CD4-positive, alpha-beta T cell treated with Interleukin-4 for 1 hour (primary cell): ENCODE measurements at places on chromosomes 1 and 21.

DNA sequence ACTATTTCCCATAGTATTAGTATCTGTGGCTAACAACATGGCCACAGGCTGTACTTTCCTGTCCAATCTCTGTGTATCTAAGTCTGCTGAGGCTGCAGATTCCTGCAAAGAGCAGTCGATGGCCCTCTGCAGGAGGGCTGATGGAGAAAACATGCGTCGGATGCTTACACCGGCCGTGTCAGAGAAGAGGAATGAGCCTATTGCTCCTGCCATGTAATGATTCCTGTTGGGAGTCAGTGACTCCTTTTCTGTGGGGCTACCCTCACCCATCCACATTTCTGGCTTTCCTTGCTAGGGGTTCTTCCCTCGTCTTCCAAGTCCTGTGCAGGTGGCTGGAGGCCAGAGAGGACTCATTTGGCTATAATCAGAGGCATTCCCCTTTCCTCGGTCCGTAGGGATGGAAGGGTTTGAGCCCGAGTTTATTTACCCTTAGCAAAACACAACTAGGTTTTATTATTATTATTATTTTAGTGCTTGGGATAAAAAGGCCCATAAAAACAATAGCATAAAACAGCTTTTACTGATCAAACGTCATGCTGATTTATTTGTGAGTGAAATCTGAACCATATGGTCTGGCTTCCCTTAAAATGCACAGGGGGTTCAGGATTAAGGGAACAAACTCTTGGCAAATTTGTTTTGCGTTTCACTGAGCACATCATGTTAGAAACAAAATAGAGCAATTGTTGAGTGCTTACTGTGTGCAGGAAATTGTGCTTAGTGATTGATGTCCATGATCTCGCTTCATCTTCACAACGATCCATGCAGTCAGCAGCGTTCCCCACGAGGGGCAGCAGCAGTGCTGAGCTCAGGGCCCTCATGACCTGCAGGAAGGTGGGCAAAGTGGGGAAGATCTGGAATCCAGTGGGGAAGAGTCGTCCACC is 70.8 kb downstream of the KIF26B start:
- DNase-seq: no peak

DNA sequence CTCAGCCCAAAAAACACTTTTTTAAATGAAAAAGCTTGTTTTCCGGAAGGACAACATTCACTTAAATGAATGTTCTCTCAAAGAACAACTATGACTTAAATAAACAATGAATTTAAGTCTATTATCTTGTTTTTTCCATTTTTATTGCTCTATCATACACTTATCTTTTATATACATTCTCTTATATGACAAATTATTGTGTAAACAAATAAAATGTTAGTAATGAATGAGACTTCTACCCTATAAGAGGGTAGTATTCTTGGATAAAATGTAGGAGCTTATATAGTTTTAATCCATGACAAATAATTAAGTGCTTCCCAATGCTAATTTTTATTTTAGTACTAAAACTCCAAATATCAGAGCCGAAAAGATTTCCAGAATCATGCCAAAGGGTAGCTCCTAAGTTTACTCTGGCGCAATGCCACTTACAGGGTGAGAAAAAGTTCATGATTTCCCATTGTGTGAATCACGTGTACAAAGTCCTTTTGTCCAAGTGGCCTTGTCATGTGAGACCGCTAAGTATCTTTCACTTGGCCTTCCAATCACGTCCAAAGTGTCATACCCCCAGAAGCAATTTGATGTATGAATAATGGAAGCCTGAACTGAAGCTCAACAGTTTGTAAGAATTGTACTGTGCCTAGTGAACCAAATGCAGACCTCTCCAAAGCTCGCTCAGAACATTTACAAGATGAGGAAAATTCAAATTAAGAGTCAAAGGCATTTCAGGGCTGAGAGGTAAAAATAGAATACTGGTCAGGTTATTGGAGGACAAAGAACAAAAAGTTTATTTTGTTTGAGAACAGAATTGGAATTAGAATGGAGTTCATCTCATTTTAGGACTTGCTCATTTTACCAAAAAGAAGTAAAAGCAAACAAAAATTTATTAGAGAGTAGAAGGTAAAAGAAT is 56.6 kb upstream of the C1orf21 start:
- DNase-seq: no peak

DNA sequence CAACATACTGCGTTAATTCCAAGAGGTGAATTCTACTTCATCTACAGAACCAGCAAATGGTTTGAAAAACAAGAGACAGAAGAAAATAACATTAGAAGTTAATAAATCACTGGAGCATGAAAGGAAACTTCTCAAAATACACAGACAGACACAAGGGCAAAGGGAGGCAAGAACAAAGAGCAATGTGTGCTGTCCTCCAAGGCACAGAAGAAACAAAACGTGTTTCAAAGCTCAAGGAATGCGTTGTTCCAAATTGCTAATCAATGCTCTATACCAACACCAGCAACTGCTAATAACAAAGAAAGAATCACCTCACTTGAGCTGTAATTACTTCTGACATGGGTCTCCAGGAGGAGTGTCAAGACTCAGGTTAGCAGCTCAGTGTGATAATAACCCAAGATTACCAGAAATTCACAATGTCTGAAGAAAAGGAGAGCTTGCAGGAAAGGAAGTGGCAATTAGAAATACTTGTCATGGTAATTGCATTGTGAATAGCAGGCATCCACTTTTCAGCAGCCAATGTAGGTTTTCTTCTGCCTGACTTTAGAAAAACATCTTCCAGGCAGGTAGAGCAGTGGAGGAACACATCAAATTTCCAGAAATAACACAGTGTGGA is 175.4 kb downstream of the SEC16B start:
- DNase-seq: no peak

- no peak for DNase-seq
Observed at GRCh38 chr21:27206368-27206982, 239.6 kb upstream of the ADAMTS5 start.

- DNase-seq: no peak
Observed at GRCh38 chr1:34371829-34372532, 195.3 kb downstream of the C1orf94 start.

GRCh38 chr1:242523719-242524570 is 552 bp downstream of the PLD5 start:
- DNase-seq: no peak

- DNase-seq: no peak
Observed at GRCh38 chr1:225772848-225773247, 4.8 kb upstream of the SRP9 start.

GRCh38 chr1:151715726-151716404 is 738 bp downstream of the CELF3 start:
- no peak for DNase-seq

GRCh38 chr1:153977250-153978240 is at the start of gene JTB:
Gene JTB (minus strand): TSS chr1:153977674. CDS start chr1:153977252, 422 bp downstream.
- DNase-seq: peak; percentile 85

- no peak for DNase-seq
Observed at GRCh38 chr1:160800645-160801408, 4.9 kb downstream of the LY9 start.

- DNase-seq: no peak
Observed at GRCh38 chr21:38989745-38990423, 184.2 kb downstream of the ETS2 start.

- DNase-seq: no peak
Observed at GRCh38 chr1:220730486-220730885, 17.6 kb upstream of the MTARC2 start.

DNA sequence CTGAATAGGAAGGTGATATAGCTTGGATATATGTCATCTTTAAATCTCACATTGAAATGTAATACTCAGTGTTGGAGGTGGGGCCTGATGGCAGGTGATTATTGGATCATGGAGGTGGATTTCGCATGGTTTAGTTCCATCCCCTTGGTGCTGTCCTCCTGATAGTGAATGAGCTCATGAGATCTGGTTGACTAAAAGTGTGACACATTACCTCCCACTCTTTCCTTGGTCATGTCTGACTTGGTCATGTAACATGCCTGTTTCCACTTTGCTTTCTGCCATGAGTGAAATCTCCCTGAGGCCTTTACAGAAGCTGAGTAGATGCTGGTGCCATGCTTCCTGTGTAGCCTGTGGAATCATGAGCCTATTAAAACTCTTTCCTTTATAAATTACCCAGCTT is 664.5 kb upstream of the NR5A2 start:
- DNase-seq: no peak

DNA sequence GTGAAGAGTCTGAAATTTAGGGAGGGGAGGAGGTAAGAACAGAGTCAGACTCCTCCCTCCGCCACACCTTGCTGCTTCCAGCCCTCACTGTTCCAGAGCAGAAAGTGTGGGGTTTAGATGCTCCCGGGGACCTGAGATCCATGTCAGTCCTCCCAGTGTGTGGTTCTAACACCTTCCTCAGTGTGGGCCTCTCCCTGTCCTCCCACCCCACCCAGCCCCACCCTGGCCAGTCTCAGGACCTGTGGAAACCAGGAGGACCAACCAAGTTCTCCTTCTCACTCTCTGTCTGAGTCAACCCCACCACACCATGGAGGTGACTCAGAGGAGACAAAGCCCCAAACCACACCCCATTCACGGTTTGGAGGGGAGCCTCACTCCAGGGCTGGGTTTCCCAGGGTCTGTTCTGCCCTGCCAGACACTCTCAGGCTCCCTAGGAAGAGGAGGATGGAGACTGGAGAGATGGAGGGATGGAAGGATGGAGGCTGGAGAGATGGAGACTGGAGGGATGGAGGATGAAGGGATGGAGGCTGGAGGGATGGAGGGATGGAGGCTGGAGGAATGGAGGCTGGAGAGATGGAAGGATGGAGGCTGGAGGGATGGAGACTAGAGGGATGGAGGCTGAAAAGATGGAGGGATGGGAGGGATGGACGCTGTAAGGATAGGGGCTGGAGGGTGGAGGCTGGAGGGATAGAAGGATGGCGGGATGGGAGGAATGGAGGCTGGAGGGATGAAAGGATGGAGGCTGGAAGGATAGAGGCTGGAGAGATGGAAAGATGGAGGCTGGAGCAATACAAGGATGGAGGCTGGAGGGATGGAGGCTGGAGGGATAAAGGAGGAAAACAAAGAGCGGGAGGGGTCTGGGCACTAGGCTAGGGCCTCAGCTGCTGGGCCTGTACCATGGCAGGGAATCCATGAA is 100.9 kb upstream of the RUNX3 start:
- DNase-seq: peak; percentile 72

DNA sequence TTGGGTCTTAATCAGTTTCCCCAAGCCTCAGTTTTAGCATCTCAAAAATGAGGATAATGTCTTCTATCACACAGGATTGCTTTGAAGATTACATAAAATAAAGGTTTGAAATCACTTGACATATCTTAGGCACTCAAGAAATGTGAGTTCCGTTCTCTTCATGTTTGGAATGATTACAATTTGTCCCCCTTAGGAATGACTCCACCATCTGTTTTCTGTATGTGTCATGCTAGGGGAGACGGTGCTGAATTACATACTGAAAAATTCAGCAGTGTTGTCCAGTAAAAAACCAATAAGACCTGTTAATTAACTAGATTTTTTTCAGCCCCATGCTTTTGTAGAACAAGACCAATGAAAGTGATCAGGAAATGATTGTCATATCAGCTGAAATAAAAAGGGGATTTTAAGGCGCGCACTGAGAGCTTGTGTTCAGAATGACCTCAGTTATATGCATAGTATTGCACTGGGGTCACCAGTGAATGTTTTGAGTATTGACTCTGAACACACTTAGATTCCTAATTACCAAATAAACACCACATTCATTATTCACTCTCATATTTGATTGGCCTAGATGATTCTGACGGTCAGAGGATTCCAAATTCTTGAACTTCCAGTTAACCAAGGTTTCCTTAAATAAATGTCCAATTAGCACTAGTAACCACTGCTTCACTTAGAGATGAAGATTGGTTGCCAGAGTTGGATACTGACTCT is 114.5 kb upstream of the KCNK2 start:
- DNase-seq: no peak

GRCh38 chr1:8122160-8122476 is 96.0 kb upstream of the ERRFI1 start:
- no peak for DNase-seq

- DNase-seq: peak; percentile 15
Observed at GRCh38 chr1:224106568-224107281, 7.2 kb upstream of the FBXO28 start.

DNA sequence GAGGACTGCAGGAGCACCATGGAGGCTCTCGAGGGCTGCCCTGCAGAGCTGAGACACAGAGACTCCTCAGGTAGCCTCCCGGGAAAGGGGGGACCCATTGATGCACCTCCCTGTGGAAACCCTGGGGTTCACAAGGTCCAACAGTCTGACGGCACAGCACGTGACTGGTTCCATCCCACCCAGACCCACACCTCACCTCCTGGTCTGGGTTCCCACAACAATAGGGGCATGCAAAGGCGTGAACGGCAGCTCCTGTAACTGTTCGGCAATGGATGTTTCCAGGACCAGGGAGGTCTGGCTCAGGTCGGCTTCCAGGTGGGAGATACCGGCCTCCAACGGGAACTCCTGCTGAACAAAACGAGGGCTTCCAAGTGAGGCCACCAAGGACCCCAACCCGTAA is 86.8 kb downstream of the NPHP4 start:
- DNase-seq: no peak

DNA sequence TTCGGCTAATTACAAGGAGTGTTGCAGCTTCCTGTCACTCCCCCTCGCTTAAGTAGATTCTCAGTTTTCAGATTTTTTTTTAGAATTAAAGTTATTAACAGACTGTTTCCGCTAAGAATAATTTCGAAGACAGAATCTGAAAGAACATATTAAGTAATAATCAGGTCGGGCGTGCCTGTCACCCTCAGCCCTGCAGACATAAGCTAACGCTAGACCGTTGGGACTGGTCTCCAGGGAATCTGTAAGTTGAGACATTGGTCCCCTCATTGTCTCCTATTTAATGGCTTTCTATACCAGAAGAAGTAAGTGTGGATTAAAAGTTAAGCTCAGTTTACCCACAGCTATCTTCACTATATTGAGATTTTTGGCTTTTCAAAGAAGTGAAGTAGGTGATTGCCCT is 14.5 kb downstream of the NMNAT1 start:
- DNase-seq: no peak

- DNase-seq: no peak
Observed at GRCh38 chr1:179777731-179778130, 34.6 kb downstream of the FAM163A start.

DNA sequence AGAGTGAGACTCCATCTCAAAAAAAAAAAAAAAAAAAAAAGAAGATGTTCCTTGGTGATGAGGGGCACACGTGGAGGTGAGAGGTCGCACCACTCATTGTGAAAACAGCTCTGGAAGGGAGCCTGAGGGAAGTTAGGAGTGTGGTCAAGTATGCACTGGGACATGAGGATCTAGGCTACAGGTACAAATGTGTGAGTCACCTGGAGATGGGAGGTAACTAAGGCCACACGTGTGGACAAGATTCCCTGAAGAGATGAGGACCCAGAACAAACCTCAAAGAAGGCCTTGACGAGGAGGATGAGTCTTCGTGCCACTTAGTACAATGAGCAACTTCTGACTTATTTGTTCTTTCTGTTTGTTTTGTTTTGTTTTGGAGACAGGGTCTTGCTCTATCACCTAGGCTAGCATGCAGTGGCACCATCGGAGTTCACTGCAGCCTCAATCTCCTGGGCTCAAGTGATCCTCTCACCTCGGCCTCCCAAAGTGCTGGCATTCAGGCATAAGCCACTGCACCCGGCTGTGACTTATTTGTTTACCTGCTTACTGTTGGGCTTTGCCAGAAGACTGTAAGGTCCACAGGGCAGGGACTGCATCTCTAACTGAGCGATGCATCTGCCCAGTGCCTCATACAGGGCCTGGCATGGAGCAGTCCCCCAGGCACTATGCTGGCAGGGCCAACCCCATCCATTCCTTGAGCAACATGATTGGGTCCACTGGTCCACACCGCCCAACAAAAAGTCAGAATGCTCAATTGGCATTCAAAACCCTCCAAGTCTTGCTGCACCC is 6.4 kb downstream of the ASAP3 start:
- DNase-seq: no peak
